ENCODE measurements at places on chromosomes 12 and 14.

DNA sequence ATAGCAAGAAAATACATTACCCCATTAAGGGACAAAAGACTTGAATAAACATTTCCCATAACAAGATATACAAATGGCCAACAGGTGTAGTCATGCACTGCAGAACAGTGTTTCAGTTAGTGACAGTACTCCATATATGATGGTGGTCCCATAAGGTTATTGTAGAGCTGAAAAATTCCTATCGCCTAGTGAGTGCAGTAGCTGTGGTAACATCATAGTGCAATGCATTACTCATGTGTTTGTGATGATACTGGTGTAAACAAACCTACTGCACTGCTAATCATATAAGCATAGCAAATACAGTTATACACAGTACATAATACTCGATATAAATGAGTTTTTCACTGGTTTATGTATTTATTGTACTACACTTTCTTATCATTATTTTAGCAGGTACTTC lies 168.7 kb downstream of the C12orf75 start:
- DNase-seq, result no peak

DNA sequence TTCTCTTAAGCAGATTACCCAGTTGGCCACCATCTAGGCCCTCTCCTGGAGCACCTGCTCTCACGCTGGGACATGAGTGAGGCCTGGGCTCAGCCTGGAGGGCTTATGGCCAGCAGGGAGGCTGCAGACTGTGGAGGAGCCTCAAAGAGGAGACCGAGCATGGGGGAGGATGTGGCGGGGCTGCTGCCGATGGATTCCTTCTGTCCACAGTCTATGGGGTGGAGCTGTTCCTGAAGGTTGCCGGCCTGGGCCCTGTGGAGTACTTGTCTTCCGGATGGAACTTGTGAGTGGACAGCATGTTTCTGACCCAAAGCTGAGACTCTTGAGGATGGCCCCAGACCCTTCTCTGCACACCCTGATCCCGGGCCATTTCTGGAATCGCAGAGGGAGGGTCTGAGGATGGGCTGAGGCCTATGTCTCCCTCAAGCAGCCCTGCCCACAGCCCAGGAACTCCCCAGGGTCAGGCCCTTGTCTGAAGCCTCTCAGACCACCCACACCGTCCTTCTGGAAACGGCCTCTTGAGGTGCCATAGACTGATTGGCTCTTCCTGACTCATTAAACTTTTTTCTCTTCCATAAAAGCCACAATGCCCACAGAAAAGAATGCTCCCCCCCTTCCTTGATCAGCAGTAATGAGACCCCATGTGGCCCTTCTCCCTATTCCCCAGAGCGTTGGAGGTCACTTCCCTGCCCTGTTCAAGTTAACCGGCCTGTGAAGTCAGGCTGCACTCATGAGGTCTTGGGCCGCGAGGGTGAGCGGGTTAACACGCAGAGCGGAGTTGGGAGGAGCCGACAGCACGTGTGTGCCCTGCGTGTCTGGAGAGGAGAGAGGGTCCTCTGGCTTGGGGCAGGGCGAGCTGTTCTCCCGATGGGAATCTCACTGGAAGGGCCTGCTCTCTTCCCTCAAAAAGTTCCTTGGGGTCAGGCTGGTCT lies 49.0 kb downstream of the SLC8B1 start:
- DNase-seq, result no peak

GRCh38 chr14:81363746-81364378 lies 36.3 kb downstream of the STON2 start:
- DNase-seq, result no peak

GRCh38 chr14:68359837-68360552 lies 432.9 kb downstream of the ZFP36L1 start:
- DNase-seq, result peak; percentile 14

DNA sequence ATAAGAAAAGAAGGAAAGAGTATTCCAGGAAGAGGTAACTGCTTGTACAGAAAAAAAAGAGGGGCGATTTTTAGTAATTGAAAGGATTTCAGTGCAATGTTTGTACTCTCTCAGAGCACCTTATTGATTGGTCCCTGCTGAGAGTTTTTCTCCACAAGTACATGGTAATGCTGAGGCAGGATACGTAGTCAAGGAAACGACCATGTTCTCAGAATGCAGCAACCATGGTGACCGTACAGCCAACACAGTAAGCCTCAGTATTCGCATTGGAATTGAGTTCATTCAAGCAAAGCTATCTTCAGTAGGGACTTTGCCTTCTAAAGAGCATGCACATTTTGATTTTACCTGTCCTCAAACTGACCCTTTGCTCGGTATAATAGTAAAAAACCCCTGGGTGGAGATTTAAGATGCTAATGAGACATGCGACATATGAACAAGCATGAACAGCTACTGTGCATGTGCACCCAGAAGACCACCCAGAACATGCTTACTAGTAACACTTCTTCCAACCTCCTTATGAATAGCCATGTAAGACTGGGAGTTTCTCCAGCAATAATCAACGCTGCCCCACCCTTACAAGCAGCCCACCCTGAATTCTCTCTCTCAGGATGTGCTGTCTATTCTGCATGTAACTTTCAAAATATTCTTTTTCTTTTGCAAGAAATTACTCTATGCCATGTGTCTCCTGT lies 6.2 kb upstream of the SLC41A2 start:
- DNase-seq, result no peak

DNA sequence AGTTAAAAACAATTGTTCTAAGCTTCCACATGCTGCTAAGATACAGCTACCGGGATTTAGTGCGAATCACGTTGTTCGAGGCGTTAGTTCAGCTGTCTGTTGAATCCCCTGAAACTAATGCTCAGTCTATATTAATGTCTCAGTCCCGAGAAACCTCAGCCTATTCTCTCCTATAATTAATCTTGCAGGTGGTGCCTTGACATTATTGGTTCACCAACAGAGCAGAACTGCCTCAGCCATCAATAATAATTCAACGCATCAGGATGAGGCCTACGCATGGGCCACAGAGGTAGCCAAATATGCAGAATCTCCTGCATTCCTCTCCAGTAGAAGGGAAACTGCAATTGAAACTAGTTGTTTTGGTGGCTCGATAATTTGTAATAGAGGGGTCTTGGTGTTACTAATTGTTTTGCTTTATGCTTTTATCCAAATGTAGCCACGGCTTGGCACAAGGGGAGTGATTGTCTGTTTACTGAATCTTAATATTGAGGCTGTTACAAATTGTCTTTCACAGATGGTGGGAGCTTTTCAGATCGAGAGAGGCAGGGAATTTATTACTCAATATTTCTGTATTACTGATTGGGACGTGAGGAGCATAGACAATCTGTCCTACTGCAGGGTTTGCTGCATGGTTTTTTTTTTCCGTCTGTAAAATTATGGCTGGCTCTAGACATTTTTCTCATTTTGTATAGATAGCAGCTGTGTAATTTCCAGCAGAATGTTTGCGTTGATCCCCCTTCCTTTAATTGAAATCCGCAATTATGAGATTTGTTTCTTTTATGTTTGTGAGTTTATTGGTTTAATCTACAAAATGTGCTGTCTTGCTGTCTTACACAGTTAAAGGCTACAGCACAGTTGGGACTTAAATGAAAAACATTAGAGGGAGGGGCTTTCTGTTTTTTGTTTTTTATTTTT lies 1036.5 kb upstream of the NOVA1 start:
- DNase-seq, result no peak

DNA sequence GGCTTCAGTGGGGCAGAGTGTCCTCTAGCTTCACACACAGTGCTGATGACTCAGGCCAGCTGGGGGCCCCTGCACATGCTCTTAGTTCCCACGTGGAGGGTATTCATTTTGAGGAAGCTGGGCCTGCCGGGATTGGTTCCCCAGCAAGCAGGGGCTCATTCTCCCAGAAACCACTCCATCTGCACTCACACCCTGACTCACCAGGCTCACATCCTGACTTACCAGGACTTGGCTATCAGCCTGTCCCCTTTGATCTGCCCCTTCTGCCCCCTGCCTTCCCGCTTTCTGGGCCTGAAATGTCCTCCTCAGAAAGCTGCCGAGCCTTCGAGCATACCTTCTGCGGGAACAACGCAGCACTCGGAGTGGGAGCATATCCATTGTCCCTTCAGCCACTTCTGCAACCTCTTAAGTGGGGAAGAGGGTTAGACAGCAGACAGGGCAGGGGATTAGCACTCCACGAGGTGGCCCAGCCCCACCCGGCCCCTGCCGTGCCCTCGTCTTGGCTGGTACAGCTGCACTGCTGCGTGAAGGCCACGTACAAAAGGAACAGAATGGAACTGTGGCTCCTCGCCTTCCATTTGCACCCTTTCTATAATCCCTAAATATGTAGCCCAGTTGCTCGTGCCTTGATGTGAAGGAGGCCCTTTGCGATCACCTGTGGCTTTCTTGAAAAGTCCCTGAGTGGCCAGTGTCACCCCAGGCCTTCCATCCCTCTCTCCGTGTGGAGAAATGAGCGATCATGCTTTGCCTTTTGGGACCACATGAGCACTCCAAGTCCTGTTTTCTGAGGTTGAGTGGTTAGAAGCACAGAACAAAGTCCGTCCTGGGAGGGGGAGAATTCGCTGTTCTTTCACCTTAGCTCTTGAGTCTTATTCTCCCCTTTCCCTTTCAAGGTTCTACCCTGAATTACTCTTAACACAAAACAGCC lies 26.1 kb downstream of the TPCN1 start:
- DNase-seq, result peak; percentile 33

DNA sequence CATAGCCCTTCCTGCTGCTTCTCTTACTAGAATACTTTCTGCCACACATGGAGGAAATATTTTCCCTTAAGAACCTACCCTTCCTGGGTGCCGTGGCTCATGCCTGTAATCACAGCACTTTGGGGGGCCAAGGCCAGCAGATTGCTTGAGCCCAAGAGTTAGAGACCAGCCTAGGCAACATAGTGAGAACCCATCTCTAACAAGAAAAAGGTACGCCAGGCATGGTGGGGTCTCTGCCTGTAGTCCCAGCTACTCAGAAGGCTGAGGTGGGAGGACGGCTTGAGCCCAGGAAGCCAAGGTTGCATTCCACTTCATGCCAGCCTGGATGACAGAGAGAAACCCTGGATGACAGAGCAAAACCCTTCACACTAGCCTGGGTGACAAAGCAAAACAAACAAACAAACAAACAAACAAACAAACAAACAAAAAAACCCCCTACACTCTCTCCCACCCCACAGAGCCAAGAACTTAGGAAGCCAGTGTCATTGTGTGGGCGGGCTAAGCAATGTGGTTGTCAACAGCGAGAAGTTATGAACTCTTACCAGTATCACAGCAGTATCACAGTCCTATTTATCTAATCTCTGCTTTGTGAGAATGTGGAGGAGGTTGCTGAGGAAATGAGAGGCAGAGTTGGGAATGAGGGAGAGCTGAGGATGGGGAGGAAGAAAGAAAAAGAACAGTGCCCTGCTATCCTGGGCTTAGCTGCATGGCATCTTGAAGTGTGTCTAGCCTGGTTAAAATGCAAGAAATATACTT lies 53.8 kb upstream of the CLEC14A start:
- no peak for DNase-seq

DNA sequence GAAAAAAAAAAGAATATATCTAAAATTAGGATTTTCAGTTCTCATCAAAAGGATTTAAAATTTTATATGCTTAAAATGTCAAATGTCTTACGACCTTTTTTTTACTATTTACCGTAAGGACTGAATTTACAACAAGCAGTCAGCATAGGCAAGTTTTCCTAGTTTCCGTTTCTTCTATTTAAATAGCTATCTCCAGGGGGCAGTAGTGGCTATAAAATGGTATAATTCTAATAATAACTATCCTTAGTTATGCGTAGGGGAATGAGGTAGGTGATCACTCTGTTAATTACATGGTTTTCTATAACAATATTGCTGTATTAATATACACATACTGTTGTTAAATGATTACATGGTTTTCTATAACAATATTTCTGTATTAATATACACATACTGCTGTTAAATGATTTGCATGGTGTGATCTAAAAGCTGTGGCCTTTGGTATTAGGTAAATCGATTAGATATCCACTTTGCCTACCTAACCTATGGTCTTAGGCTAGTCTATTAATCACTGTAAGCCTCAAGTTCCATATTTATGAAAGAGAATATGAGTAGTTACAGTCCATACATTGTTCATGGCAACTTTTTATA lies 217.7 kb upstream of the PDZRN4 start:
- DNase-seq, result no peak

GRCh38 chr12:94073441-94074051 lies 74.8 kb upstream of the PLXNC1 start:
- no peak for DNase-seq

GRCh38 chr12:89632778-89633177 lies 75.9 kb downstream of the ATP2B1 start:
- DNase-seq, result no peak

DNA sequence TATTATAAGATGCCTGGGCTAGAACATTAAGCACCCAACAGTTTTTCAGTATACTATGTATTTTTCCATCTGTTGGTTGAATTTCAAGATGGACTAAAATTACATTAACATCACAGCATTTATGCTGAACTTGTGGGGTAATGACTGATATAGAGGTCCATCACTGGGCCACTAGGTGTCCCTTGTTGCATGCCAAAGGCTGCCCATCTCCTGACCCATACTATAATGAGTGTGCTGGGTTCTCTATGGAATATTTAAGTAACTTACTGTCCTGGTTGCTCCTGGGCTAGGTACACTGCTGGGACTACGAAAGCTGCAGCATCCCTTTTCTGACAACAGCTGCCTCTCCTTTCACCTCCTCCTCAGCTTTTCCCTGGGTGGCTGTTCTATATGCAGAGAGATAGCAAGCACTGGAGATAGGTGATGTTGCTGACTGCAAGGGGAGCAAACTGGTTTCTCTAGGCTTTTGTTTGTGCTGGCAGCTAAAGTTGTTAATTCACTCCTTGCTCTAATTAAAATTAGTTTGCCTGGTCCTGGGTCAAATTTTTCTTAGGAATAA lies 138.6 kb upstream of the TRHDE start:
- no peak for DNase-seq
